ENCODE measurements at places on chromosomes 3 and 15.
A peak's percentile ranks its signal among the peaks of the same experiment; 100 is the strongest.

GRCh38 chr3:143222505-143222904, 102.9 kb downstream of the CHST2 start:
- no peak for DNase-seq

- DNase-seq, result no peak
Observed at GRCh38 chr3:188255190-188255589, 101.2 kb downstream of the LPP start.

DNA sequence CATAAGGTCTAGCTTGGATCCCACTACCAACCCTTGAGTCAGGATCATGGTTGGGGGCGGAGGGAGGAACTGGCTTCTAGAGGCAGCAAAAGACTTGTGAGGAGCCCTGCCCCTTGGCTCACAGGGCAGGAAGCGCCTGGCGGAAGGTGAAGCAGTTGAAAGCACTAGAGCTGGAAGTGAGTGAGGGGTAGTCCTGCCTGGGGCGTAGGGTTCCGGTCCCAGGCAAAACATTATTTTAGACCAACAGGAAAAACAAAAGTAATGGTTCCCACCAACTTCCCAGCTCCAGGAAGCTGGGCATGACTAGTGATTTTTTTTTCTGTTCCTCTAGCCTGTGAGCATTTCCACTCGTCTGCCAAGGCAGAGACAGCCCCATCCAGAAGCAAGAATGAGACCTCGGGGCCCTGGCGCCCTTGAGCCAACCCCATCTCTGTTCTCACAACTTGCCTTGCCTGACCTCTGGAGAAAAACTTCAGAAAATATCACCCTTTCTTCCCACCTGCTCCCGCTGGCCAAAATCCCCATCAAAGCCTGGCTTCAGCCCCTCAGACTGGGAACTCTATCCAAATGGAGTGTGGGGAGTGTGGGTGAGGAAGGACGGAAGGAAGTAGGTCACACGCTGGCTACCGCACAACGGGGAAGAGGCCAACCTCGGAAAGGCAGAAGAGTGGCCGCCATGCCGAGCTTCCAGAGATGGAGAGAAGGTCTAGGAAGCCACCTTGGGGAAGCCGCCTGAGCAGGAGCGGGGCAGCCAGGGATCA, 57.5 kb downstream of the RBPMS2 start:
- DNase-seq, result no peak

GRCh38 chr3:10309736-10310135, 11.2 kb downstream of the SEC13 start:
- no peak for DNase-seq

DNA sequence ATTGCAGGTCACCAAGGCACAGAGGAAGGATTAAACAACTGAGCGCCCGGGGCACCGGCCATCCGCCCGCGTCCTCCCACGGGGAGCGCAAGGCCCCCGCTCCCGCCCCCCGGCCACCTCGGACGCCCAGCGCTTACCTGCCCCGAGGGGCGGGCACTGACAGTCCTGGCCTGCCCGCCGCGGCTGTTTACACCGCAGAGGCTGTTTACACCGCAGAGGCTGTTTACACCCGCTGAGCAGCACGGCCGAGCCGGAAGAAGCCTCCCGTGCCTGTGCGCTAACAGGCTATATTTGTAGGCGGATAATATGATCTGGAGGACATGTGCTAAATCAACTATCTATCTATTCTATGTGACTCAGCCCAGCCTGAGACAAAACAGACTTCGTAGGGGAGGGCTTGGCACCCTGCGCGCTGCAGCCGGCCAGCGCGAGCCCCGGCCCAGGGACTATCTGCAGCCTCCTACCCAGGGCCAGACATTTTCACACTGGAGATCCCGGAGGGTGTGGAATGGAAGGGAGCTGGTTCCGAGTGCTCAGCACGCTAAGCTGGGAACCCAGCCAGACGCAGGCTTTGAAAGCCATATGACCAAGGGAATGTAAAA, at the start of gene LRRC2:
LRRC2 (minus strand) TSS at position 263 of the 602 bp plus-strand sequence. CDS start 14,711 bp downstream, outside the sequence.
- peak; percentile 3 for DNase-seq

GRCh38 chr15:77643764-77644163, 11.1 kb upstream of the LINGO1 start:
- DNase-seq, result no peak

GRCh38 chr3:66297260-66297873, 76.6 kb downstream of the SLC25A26 start:
- no peak for DNase-seq

DNA sequence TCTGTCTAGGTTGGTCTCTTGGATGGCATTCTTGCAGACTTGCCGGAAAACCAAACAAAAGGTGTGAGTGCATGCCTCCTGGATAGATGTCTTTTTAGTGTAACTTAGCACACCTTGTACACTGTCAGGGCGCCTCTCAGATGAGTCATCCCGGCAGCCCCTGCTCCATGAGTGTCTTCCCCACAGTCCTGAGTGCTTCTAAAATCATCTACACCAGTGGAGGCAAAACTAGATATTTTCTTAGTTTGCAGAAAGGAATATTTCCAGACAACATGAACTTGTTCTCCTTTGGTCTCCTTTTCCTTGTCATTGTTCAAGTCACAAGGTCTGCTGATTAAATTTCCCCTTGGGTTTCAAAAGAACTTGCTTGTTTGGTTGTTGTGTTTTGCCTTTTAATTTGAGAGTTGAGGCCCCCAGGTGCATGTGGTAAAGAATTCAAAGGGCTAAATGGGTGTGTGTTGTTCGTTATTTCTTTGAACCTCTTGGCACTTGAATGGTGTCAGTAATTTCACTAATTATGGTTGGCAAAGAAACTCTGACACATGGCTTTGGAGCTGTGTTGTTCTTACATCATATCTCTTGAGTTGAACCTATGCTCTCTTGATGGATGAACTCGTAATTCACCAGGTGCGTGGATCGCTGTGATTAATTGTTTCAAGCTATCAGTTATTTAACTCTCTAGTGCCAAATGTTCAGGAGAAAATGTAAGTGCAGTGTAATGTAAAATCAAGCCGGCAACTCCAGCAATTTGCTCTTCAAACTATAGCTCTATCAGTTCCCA, 98.2 kb downstream of the IGF1R start:
- DNase-seq, result no peak

DNA sequence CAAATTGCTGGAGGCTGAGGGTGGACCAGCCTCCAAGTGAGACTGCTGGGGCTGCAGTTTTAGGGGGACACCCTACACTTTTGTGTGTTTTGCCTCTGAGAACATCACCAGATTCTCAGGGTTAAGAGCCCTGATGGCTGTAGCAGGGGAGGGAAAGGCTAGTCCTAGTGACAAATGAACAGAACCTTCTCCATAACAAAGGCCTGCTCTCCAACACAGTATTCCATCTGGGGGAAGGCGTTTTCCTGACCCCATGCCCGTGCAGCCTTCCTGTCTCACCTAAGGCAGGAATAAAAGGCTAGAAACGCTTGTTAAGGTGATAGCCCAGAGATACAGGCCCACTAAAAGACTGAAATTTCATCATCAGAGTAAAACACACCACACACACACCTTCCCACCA, 50.2 kb upstream of the NSMCE3 start:
- no peak for DNase-seq

DNA sequence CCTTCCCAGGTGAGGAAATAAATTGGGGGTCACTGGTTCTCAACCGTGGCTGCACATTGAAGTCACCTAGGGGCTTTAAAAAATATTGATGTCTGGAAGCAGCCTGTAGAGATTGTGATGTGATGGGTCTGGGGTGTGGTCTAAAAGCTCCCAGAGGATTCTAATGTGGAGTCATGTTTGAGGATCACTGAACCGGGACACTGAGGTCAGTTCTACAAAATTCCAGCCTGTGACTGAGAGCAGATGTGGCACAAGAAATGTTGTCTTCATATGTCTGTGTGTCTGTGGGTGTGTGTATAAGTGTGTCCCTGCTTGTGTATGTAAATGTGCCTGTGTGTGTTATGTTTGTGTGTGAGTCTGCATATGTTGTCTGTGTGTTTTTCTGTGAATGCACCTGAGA, 79.9 kb downstream of the TLE3 start:
- DNase-seq, result no peak

GRCh38 chr3:65814845-65815578, 223.7 kb downstream of the MAGI1 start:
- no peak for DNase-seq

- no peak for DNase-seq
Observed at GRCh38 chr3:53225651-53226050, 30.2 kb downstream of the TKT start.

GRCh38 chr3:168061332-168061996, 34.3 kb downstream of the GOLIM4 start:
- DNase-seq, result peak; percentile 17

DNA sequence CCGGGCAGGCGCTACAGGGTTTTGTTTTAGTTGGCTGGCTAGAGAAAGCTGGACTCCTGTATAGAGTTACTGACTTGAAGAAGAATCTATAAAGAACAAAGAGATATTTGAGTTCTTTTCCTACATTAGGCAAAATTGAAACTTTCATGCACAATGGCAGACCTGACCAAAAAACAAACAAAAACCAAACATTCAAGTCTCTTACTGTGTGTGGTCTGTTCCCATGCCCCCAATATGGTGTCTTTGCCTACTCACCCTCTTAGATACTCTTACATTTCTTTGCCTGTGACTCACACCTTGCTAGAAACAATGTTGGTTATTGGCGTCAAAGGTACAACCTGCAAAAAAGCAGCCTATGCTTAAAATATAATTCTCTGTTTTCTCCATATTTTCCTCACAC, 109.5 kb upstream of the TMC3 start:
- no peak for DNase-seq

- DNase-seq, result no peak
Observed at GRCh38 chr3:7667774-7668173, 806.9 kb downstream of the GRM7 start.

DNA sequence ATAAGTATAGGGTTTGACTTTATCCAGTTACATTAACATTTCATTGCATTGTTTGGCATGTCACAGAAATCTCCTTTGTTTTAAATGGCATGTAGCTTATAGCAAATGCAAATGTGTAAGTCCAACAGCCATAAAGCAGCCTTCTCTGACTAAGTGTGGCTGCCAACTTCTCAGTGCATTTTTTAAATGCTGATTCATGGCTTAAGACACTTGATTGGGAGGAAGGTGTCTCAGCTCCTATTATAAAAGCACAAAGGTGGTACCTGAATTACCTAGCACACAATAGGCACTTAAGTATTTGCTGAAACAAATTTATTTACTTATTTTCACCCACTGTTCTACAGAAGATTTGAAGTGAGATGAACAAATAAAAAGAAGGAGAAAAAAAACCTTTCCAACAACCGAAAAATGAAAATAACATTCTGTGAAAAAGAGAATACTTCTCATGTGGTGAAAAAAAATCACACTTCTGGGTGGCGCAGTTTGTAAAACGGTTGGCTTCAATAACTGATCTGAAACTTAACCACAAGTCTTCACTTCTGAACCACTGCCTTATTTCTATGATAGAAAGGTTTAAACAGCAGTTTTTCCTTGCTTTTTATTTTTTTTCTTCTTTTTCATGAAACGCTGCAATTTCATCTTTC, 105.5 kb upstream of the ICE2 start:
- no peak for DNase-seq

GRCh38 chr3:115254492-115255196, 107.6 kb upstream of the ZBTB20 start:
- DNase-seq, result peak; percentile 88

DNA sequence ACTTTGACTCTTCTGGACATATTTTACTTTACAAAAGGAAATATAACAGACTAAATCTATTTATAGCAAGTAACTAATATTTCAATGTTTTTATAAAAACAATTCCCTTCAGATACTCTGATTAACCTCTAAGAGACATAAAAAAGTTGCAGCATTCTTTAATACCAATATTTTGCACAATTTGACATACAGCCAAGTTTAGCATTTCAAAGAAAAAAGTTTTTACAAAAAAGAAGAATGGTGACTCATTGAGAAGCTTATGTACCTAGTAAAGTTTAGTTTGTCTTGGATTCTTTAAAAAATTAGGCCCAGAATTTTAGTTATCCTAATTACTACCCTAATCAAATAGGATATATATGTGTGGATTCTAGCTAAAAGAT, 17.6 kb downstream of the DAZL start:
- DNase-seq, result no peak

- no peak for DNase-seq
Observed at GRCh38 chr15:77285057-77285997, 134.6 kb downstream of the PEAK1 start.

- no peak for DNase-seq
Observed at GRCh38 chr15:35080226-35080625, 4.9 kb downstream of the NANOGP8 start.

GRCh38 chr3:37772773-37773354, 88.8 kb upstream of the CTDSPL start:
- DNase-seq, result no peak

GRCh38 chr15:50977162-50977561, 68.7 kb downstream of the AP4E1 start:
- no peak for DNase-seq

DNA sequence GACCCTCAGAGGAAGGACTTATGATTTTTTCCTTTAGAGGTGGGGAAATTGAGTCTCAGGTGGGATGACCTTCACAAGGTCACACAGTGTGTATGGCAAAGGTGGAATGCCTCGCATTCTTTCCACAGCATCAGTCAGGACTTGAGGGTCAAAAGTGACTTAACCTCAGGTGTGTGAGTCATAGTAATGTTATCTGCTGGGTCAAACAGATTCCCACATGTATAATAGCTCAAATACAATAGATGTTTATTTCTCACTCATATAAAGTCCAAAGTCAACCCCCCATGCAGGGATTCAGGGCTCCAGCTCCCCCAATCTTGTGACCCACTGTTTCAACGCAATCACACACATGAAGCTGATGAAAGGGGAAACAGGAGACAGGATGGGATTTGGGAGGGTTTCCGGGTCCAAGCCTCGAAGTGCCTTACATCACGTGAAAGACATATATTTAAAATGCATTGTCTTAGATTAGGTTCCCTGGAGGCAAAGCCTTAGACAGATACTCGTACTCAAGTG, 34.0 kb upstream of the CCDC174 start:
- DNase-seq, result no peak

GRCh38 chr15:34124651-34125050, 22.8 kb downstream of the PGBD4 start:
- DNase-seq, result no peak

- no peak for DNase-seq
Observed at GRCh38 chr3:127450331-127450730, 140.2 kb downstream of the TPRA1 start.

DNA sequence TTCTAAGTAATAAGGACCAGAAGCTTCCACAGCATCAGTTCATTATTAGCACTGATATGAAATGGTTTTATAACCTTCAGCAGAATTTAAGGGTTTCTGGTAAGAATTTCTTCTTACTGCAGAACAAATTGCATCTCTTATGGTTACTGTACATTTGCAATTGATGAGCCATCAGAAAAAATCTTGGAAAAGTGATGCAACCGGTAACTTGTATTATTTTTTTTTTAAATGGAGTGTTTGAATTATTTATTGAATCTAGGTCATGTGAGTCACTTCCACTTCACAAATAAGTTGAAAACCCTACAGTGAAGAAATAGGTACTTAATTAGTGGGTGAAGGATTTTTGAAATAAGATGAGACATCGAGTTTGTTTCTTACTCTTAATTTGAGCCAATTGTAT, 786.0 kb downstream of the TUSC7 start:
- DNase-seq, result no peak

GRCh38 chr15:33716025-33716424, 252.3 kb upstream of the CHRM5 start:
- no peak for DNase-seq

Measured in NCI-H82 (cell line).